ENCODE measurements at places on chromosomes 7 and 10.

GRCh38 chr7:131190581-131190980 is 137.1 kb upstream of the MKLN1 start:
- no peak for DNase-seq

DNA sequence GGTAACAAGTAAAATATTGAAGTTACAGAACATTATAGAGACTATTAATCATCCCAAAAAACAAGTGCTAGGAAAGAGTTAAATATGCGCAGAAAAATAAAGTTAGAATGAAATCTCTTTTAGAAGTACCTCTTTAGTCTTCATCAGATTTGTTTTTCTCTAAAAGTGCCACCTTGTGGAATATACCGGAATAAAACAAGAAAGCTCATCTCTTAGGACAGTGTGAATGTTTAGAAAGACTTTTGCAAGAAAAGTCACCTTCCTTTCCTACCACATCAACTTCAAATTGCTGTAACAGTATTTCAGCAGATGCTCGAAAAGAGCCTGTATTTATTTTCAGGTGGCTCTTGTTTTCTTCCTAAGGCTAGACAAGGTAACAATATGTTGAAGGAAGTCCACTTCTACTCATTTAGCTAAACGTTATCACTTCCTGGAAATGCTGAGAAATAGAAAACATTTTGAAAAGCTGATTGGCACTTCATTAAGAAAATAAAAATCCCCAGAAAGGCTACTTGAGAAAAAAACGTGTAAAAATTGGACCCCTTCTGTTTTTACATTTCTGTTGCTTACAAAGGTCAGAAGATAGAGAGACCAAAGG is 19.8 kb upstream of the FAM133B start:
- no peak for DNase-seq

DNA sequence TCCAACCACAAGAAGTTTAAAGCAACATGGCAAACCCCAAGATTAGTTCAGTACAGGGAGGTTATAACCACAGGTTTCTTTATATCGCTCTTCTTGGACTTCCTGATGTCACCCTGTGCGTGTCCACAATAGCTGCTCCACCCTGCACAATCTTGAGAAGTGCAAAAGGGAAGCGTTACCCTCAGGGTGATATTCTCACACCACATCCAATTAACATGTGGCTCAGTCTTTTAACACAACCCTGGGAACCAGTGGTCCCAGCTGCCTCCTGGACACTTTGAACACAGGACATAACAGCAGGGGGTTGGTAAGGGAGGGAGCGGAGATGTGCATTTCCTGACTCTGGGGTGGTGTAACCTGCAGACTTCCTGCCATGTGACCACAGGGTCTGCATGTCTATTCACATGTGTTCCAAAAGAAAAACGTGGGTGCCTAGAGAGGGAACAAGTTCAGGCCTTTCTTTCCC is 64.6 kb downstream of the GSAP start:
- peak; percentile 17 for DNase-seq

DNA sequence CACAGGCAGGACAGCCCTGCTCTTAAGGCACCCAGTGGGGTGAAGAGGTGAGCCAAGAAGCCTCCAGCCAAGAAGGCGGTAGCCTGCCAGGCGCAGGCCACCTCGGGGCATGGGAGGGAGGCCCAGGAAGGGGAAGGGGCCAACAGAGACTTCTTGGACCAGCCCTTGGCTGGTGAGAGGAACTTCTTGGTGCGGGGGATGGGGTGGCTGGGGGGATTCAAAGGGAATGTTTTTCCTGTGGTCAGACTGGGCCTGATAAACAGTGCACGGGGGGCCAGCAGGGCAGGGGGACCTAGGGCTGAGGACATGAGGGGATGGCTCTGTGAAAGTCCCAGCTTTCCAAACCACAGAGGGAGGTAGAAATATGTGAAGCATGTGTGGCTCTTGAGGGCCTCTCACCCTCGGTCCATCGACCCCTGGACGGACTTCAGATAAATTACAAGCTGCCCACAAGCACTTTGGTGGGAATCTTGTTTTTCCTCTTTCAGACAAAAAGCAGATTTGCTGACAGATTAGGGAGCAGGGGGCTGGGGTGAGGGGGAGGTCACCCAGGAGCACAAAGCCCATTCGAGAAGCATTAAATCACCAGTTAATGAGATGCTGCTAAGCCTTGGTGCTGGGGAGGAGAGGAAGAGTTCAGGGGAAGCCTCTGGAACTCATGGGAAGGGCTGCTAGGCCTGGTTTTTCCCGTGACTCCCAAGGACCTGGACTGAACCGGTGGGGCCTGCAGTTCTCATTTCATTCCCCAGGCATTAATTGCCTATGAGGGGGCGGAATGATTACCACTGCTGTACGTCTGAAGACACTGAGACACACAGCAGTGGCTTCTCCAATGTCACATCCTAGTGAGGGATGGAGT is 11.3 kb downstream of the CRYGN start:
- DNase-seq: no peak

DNA sequence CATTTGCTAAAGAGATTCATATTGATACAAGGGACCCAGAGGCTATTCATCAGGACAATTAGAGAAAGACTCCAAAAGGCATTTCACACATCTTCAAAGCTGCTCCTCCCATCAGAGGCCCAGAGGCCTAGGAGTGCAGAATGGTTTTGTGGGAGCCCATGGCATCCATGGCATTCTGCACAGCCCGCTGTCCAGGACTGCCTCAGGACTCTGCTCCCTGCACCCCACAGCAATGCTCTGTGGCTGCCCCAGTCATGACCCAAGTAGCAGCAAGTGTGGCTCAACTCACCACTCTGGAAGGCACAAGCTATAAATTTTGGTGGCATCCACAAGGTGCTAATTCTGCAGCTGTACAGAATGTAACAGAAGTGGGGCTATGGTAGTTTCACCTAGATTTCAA is 38.5 kb downstream of the ZNF438 start:
- no peak for DNase-seq

- DNase-seq: peak; percentile 31
Measured at GRCh38 chr10:124535731-124536495, 74.3 kb downstream of the LHPP start.

- no peak for DNase-seq
Measured at GRCh38 chr7:120856198-120856597, 1.7 kb downstream of the TSPAN12 start.

- no peak for DNase-seq
Measured at GRCh38 chr10:66405566-66405965, 520.3 kb upstream of the LRRTM3 start.

GRCh38 chr7:148912758-148913541 is 28.9 kb upstream of the EZH2 start:
- no peak for DNase-seq

DNA sequence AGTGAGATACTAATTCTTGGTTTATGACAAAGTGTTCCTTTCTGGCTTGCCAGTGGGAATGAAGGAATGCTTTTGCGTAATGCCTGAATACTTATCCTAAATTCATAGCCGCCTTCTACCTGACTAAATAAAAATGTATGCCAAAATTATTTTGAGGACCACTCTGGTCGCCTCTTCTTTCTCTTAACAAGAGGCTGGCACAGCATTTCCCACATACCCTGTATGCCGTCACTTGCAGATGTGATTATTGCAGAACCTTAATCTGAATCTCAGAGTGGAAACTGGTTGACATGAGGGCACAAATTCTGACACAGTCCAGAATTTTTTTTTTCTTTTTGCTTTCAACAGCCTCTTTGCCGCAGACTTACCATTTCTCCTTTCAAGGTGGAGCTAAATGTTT is 124.6 kb upstream of the GLCCI1 start:
- no peak for DNase-seq

DNA sequence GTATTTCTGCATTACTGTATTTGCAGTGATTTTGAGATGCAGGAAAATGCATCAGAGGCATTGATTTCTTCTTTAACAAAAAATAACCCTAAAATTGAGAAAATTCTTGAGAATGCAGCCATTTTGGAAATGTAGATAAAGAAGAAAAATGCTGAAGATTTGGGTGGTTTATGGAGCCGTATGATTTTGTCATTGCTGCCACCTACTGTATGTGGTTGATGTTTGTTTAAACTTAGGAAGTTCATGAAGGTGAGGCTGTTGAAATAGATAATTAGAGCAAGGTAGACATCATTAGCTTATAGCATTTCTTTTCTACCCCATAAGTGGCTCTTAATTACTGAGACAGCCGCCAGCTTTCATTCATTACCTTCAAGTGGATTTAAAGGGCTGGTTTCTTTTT is 92.1 kb upstream of the SAMD8 start:
- DNase-seq: no peak

DNA sequence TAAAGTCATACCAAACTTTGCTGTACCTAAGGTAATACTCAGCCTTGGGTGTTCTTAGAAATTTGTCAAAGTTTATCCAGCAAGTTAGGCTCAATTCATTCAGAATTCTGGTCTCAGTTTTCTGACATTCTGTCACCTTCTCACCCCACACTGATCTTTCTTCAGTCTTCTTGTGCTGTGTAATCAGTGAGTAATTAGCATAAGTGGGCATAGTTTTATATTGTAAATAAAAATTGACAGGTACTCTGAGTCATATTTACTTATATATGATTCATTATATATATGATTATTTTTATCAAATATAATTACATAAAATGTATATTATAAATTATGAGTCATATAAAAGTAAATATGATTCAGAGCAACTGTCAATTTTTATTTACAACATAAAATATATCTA is 170.9 kb upstream of the MAGI2 start:
- no peak for DNase-seq

DNA sequence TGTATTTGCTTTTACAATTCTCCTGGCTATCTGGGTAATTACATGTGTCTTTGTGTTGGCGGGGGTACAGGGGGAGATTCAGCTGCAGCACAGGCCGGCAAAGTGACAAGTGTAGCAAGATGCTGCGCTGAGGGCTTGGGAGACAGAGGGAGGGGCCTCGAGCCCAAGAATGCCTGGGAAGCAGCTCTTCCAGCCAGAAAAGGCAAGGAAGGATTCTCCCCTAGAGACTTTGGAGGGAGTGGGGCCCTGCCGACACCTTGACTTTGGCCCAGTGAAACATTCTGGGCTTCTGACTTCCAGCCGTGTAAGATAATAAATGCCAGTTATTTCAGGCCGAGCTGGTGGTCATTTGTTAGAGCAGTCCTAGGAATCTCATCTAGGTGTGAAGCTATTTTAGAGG is 7.2 kb upstream of the REPIN1 start:
- no peak for DNase-seq

GRCh38 chr7:151213826-151214225 is 3.5 kb upstream of the H2BK1 start:
- DNase-seq: no peak

DNA sequence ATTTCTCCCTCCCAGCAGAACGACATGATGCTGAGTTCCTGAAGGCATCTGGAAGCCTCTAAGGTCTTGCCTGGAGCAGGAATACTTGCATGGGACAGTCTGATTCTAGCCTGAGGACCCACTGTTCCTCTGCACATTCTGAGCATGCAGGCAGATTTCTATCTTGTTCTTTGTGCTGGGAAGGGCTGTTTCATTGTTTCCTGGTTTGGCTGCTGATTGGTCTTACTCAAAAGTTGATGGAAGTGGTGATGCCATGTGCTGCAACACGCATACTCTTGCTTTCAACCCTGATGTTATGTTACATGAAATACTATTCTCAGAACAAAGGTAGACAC is 307.0 kb downstream of the GATA3 start:
- no peak for DNase-seq

GRCh38 chr7:128123291-128124037 is 92.2 kb upstream of the LRRC4 start:
- DNase-seq: no peak

DNA sequence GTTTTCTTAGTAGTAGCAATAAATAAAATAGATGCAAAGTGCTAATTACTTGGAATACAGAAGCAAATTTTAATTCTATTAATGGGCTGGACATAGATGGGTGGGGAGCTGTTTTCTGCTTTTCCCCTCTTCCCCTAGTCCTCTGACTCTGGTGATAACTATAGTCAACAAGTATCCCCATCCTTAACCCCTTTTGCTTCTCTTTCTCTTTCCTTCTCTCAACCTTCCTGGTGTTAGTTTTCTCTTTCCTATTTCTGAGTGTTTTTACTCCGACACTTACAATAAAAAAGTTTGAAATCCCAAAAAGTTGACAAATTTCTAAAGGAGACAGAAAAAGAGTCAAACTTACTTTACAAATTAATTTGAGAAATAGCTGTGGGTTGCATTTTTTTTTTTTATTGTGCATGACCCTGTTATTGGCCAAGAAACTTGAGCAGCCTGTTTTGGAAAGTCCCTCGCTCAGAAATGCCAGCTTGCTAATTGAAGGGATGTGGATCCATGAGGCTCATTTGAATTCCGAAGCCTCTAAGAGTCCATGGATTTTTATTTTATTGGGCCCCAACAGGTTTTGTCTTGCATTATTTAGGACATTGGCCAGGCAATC is 2.4 kb downstream of the FAS start:
- no peak for DNase-seq

DNA sequence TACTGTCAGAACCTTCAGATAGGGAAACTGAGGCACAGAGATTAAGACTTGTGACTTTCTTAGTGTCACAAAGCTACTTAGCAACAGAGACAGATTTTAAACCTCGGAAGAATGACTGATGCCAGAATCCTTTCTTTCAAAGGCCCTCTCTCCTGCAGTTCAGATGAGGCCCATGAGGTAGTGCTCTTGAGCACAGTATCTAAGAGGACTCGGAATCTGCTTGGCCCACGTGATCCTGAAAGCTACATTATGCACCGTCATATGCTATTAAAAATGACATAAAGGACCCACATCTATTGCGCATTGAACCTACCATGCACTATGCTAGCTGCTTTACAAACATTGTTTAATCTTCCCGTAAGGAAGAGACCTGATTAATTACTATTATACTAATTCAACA is 355.9 kb downstream of the SFMBT2 start:
- DNase-seq: no peak

DNA sequence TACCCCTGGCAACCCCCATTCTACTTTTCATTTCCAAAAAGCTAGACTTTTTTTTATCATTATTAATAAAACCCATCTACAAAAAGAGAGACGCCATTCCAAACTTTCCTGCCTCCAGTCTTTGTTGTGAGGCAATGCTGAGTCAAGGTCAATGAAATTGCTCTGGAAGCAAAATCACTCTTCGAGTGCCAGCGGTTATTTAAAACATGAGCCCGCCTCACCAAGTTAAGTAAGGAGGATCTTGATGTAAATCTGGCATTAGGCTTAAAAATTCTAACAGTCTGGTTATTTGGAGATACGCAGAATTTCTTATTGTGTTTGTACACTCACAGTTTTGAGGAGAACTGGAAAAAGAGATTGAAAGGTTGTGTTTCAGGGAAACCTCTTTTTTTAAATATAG is 1196.3 kb downstream of the TYW1 start:
- DNase-seq: no peak

DNA sequence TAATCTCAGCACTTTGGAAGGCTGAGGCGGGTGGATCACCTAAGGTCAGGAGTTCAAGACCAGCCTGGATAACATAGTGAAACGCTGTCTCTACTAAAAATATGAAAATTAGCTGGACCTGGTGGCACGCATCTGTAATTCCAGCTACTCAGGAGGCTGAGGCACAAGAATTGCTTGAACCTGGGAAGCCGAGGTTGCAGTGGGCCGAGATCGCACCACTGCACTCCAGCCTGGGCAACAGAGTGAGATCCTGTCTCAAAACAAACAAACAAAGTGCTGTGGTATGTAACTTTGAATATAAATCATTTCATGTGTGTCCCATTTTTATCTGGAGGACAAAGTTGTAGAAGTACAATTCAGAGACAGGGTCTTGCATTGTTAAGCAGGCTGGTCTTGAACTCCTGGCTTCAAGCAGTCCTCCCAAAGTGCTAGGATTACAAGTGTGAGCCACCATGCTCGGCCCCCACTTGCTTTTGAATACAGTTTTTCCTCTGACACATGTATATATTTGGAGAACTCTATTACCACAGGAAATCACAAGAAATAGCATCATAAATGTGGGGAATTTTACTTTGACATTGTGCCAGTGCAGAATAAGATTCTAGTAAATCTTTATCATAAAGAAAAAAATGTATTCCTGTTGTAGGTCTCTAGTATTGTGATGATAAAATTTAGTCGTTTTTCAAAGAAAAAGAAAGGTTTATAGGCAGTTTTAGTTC is 32.6 kb downstream of the PTPN12 start:
- no peak for DNase-seq
